Psoas muscle (tissue), 8 donors: ENCODE measurements at places on chromosomes 2 and 18. TPM values are rescaled to one million over a fixed set of nuclear protein-coding genes. Genes with fewer than 3 reads are reported as not detected.

DNA sequence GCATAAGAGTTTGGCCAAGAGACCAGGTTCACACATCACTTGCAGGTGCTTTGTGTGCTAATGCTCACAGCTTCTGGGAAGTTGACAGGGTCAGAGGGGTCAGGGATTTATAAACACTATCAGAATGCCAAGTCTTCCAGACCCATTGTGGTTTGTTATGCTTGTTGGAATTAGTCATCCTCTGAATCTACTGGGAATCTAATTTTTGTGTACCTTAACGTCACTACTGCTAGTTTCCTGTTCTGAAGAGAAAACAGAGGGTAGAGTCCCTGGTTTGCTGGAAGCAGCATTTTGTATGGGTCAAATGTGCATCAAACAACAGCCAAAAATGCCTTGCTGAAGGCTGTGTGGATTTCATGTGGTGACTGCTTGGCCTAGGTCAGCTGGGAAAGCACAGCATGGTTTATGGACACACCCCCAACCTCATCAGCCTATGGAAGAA is 33.3 kb downstream of the ANTXR1 start:
- H3K27me3 ChIP-seq: no peaks in the 10 kb centered on the region
- H3K36me3 ChIP-seq: peaks cover 7% of the 10 kb centered on the region
- no peak overlapping the region for H3K4me3 ChIP-seq

- H3K4me3 ChIP-seq: no peak overlapping the region
- H3K27me3 ChIP-seq: no peaks in the 10 kb centered on the region
- no peaks in the 10 kb centered on the region for H3K36me3 ChIP-seq
Observed at GRCh38 chr2:17303521-17303920, 214.7 kb downstream of the RAD51AP2 start.

DNA sequence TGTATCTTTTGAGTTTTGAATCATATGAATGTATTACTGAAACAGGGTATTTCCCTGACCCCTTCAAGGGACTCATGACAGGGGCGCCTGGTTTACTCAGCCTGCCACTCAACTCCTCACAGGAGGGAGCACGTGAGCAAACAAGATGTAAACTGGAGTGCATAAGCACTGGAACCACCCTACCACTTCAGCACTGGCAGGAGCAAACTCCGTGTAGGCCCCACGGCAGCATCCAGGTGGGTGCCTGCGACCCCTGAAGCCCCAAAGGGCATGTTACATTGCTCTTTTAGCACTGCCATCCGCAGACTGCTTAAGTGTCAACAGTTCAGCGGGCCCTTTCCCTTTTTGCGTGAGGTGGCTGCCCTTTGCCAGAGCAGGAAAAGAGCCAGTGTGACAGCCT is 8.2 kb upstream of the DAPL1 start:
- H3K4me3 ChIP-seq: no peak overlapping the region
- DNase-seq: no peak
- H3K4me1 ChIP-seq: no peaks in the 10 kb centered on the region
- no peaks in the 10 kb centered on the region for H3K36me3 ChIP-seq

DNA sequence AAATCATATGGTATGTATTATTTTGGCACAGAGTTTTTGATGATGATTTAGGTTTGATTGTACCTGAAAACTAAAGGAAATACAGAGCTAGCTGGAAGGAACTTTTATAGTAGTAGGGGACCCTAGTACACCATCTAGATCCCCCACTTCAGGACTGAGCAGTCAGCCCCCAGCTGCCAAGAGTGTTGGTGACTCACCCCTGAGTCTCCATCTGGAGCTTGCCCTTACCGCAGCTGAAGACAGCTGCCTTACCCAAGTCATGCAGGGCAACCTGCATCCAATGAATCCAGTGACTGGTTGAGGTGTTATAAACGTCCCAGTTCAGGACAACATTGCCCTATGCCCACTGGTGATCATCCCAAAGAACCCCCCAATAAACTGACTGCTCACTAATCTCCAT is 15.3 kb downstream of the PMS1 start:
- peaks cover 28% of the 10 kb centered on the region for H3K36me3 ChIP-seq
- H3K4me1 ChIP-seq: peaks cover 28% of the 10 kb centered on the region
- no peak for DNase-seq
- H3K27ac ChIP-seq: no peak overlapping the region

- no peak overlapping the region for H3K27ac ChIP-seq
- no peak overlapping the region for H3K4me3 ChIP-seq
- peaks cover 9% of the 10 kb centered on the region for H3K27me3 ChIP-seq
- DNase-seq: no peak
Observed at GRCh38 chr2:3777966-3778365, 74.6 kb downstream of the DCDC2C start.

DNA sequence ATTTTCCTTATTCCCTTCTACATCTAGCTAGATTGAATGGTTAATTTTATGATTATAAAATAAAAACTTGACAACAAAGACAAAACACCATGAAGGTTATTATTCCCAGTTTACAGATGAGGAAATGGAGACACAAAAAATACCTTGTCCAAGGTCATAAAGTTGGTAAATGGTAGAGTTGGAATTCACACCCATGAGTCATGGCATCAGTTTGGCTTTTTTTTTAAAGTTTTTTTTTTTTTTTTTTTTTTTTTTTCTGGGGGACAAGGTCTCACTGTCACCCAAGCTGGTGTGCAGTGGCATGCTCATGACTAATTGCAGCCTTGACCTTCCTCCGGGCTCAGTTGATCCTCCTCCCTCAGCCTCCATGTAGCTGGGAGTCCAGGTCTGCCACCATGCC is 70.0 kb downstream of the MTX2 start:
- H3K27me3 ChIP-seq: no peaks in the 10 kb centered on the region
- H3K36me3 ChIP-seq: peaks cover 32% of the 10 kb centered on the region
- no peak overlapping the region for H3K27ac ChIP-seq
- DNase-seq: no peak
- H3K4me1 ChIP-seq: no peaks in the 10 kb centered on the region

- H3K27ac ChIP-seq: no peak overlapping the region
- H3K4me1 ChIP-seq: no peaks in the 10 kb centered on the region
- H3K27me3 ChIP-seq: no peaks in the 10 kb centered on the region
- H3K36me3 ChIP-seq: no peaks in the 10 kb centered on the region
- no peak overlapping the region for H3K4me3 ChIP-seq
Observed at GRCh38 chr2:80114812-80115211, 189.7 kb downstream of the LRRTM1 start.

DNA sequence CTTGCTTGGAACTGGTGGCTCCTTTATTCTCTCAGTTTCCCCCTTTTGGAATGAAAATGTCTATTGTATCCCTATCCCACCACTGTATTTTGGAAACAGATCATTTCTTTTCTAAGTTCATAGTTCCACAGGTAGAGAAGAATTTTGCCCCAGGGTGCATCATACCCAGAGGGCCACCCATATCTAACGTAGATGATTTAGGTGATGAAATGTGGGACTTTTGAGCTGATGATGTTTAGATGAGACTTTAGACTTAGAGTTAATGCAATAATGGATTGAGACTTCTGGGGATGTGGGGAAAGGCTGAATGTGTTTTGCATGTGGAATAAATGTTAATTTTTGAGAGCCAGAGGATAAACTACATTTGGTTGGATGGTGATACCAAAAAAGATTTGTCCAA is 107.9 kb upstream of the CYP26B1 start:
- H3K27ac ChIP-seq: no peak overlapping the region
- no peaks in the 10 kb centered on the region for H3K4me1 ChIP-seq
- H3K4me3 ChIP-seq: no peak overlapping the region
- H3K36me3 ChIP-seq: no peaks in the 10 kb centered on the region

- H3K4me3 ChIP-seq: no peak overlapping the region
- no peak for DNase-seq
- no peaks in the 10 kb centered on the region for H3K36me3 ChIP-seq
- H3K4me1 ChIP-seq: no peaks in the 10 kb centered on the region
- no peaks in the 10 kb centered on the region for H3K27me3 ChIP-seq
Observed at GRCh38 chr2:29147963-29148362, 32.7 kb downstream of the CLIP4 start.

DNA sequence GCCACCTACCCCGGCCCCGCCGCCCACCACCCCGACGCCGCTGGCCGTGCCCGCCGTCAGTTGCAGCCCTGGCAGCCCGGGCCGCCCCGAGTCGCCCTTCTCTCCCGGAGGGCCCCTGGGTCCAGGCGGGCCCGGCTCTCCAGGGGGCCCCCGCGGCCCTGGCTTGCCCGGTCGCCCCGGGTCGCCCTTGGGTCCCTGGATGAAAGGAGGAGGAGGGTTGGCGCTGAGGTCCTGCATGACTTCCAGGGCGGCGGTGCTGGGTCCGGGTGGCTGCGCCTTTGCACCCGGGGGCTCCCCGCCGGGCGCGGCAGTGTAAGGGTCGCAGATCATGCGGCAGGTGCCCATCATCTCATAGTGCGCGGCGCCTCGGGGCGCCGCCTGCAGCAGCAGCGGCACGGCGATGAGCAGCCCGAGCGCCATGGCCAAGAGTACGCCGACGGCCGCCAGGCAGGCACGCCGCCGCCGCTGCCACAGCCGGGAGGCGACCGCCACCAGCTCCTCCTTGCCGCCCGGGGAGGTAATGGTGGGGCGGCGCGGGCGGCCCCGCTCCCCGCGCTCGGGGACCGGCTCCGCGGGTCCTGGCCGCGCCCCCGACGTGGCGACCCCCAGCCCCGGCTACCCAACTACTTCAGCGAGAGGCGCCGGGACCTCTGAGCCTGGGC is 570 bp downstream of the C1QL2 start:
- H3K36me3 ChIP-seq: no peaks in the 10 kb centered on the region
- H3K4me1 ChIP-seq: peaks cover 5% of the 10 kb centered on the region
- H3K4me3 ChIP-seq: no peak overlapping the region
- no peak overlapping the region for H3K27ac ChIP-seq
- peaks cover 90% of the 10 kb centered on the region for H3K27me3 ChIP-seq

DNA sequence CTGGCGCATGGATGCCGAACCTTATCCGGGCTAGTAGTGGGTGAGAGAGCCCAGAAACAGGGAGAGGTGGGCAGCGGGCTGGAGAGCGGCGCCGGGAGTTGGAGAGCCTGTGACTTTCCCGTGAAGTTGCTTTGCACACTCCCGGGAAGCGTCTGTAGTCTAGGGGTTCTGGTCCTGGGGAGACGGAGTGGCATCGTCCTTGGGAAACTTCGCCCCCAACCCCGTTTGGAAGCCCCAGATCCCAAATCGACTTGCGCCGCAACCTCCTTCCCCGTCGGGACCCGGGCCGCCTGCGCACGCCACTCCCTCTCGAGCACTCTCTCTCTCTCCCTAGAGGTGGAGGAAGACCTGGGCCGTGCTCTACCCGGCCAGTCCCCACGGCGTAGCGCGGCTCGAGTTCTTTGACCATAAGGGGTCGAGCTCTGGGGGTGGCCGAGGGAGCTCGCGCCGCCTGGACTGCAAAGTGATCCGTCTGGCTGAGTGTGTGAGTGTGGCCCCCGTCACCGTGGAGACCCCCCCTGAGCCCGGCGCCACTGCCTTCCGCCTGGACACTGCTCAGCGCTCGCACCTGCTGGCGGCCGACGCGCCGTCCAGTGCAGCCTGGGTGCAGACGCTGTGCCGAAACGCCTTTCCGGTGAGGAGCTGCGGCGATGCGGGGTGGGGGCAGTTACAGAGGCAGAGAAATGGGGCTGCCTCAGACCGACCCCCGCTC is 456 bp downstream of the DOK1 start:
- H3K36me3 ChIP-seq: no peaks in the 10 kb centered on the region
- DNase-seq: peak; percentile 43
- H3K4me3 ChIP-seq: peak overlapping the region; percentile 76
- peaks cover 10% of the 10 kb centered on the region for H3K4me1 ChIP-seq

Gene DLGAP1
- 0.26 TPM for total RNA-seq

Gene ZCCHC2
- total RNA-seq: 38.2 TPM

Gene HDLBP
- total RNA-seq: 349 TPM
